ENCODE measurements at places on chromosomes 4 and X.

GRCh38 chr4:140144050-140144449 is 9.9 kb downstream of the MAML3 start:
- no peak for DNase-seq
- no peak overlapping the region for H3K27ac ChIP-seq
- no peaks in the 10 kb centered on the region for H3K36me3 ChIP-seq
- H3K4me1 ChIP-seq: no peaks in the 10 kb centered on the region
- no peaks in the 10 kb centered on the region for H3K27me3 ChIP-seq
- H3K4me3 ChIP-seq: no peak overlapping the region

DNA sequence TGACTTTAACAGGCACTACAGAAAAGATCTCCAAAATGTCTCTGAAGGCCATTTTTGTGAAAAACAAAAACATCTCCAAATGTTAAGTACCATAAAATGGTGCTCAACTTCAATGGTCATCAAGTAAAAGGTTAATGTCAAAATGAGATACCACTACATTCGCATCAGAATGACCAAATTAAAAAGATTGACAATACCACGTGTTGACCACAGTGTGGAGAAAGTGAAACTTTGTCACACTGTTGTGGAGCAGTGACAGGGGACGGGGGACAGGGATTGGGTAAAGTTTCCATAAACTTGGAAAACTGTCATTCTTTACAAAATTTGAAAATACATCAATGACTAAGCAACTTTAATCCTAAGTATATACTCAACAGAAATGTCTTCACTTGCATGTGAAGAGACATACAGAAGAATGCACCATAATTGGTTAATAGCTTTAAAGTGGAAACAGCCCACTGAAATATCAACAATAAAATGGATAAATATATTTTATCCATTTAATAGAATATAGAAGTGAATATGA is 19.1 kb upstream of the CISD2 start:
- H3K27me3 ChIP-seq: no peaks in the 10 kb centered on the region
- H3K27ac ChIP-seq: no peak overlapping the region
- no peaks in the 10 kb centered on the region for H3K4me1 ChIP-seq
- DNase-seq: no peak

DNA sequence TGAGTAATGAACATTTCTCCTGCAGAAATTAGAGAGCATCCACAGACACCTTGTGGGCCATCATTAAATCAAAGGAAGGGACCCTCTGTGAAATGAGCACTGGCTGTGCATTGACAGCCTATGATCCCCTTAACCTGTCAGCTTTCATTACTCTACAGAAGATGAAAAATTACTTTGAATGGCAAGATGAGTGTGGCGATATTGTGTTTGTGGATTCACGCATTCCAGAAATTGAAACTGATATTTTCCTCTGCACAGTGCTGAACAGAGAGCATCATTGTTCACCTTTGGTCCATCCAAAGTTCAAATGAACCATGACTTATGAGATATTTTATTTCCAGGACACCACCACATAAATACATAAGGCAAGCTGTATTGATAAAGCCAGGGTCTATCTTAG is 374.8 kb upstream of the ANXA10 start:
- H3K4me1 ChIP-seq: no peaks in the 10 kb centered on the region
- no peak overlapping the region for H3K27ac ChIP-seq
- H3K36me3 ChIP-seq: no peaks in the 10 kb centered on the region
- H3K27me3 ChIP-seq: no peaks in the 10 kb centered on the region
- no peak for DNase-seq

DNA sequence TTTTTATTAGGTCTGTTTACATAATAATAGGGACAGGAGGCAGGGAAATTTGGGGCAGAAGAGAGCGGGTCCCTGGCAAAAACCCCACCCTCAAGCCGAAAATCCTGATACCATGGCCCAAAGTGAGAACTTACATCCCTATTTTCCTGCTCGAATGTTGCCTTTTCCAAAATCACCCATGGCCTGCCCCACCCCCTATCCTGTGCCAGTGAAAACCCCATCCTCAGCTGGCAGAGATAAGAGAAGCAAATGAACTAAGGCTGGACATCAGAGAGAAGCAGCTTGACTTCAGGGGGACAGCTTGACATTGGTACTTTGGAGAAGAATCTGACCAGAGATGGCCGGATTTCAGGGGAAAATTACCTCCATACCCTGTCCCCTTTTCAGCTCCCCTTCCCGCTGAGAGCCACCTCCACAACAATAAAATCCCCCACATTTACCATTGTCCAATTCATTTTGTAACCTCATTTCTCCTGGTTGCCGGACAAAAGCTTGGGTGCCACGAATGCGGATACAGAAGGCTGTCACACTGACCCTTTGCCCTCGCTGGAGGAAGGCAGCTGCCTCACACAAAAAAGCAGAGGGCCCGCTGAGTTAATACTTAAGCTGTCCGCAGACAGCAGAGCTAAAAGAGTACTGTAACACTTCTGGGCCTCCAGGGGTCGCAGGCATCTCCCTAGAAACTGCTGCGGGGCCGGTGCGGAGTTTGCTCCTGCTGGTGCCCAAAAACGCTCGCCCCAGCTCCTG is 196.2 kb downstream of the SNCA start:
- no peaks in the 10 kb centered on the region for H3K36me3 ChIP-seq
- no peaks in the 10 kb centered on the region for H3K4me1 ChIP-seq
- H3K4me3 ChIP-seq: no peak overlapping the region
- DNase-seq: peak; percentile 6
- no peak overlapping the region for H3K27ac ChIP-seq

GRCh38 chrX:20221902-20222301 is 44.8 kb downstream of the RPS6KA3 start:
- H3K36me3 ChIP-seq: no peaks in the 10 kb centered on the region
- no peak for DNase-seq
- H3K27me3 ChIP-seq: no peaks in the 10 kb centered on the region
- no peak overlapping the region for H3K27ac ChIP-seq

DNA sequence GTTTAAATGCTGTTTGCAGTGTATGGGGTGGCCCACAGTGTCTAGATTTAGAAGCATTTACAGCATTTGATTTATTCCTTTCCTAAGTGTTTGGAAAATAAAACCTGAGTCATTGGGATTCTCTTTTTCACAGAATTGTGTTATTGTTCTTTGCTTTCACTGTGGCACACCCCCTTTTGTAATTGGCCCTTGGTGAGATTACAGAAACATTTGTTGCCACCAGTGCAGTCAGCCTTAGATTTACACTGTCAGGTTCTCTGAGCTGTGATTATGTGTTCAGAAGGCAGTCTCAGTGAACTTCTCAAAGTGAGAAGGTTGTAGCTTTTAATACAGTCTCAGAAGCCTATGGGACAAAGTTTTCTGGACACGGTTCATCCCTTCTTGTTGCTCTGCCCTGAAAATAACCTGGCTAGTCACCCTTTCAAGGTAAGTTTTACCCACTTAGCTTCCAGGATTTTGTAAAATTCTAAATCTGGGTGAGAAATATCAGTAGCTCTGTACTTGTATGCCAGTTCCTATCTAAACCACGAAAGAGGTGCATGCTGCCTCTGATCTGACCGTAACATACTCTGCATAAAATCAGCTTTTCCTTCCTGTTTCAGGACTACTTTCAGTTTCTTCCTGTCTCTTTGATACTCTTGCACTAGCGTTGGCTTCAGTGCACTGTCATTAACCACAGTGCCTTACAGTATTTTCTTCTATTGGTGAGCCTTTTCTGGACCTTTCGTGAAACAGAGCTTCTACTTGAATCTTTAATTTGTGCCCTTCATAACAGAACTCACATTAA is 12.6 kb downstream of the RUFY3 start:
- H3K36me3 ChIP-seq: no peaks in the 10 kb centered on the region
- DNase-seq: no peak
- H3K4me3 ChIP-seq: peak overlapping the region; percentile 39
- peak overlapping the region; percentile 91 for H3K27ac ChIP-seq
- peaks cover 21% of the 10 kb centered on the region for H3K4me1 ChIP-seq

DNA sequence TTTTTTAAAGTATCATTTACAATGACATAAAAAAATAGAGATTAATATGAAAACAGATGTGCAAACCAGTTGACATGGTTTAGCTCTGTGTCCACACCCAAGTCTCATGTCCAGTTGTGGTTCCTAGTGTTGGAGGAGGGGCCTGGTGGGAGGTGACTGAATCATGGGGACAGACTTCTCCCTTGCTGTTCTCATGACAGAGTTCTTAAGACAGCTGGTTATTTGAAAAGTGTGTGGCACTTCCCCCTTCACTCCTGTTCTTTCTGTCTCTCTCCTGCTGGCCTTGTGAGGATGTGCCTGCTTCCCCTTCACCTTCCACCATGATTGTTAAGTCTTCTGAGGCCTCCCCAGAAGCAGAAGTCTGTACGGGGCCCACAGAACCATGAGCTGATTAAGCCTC is 23.8 kb downstream of the CNOT6L start:
- peaks cover 49% of the 10 kb centered on the region for H3K4me1 ChIP-seq
- no peaks in the 10 kb centered on the region for H3K27me3 ChIP-seq
- DNase-seq: no peak
- H3K4me3 ChIP-seq: no peak overlapping the region
- peaks cover 5% of the 10 kb centered on the region for H3K36me3 ChIP-seq

DNA sequence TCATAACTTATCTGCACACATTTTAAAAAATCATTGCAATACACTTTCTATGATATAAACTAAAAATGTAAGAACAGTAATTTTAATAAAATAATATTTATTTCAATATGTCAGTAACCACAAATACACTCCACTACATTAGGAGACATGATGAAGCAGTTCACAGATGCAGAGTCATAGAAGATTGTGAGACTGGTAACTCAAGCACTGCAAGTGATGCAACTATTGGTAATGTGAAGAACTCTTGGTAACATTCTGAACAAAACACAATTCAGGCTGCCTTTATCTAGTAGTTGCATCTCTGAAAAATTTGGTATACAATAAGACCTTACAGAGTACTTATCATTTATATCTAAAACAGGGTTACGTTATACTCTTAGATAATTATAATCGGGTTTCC is 52.6 kb upstream of the LRAT start:
- no peaks in the 10 kb centered on the region for H3K27me3 ChIP-seq
- H3K4me1 ChIP-seq: no peaks in the 10 kb centered on the region

DNA sequence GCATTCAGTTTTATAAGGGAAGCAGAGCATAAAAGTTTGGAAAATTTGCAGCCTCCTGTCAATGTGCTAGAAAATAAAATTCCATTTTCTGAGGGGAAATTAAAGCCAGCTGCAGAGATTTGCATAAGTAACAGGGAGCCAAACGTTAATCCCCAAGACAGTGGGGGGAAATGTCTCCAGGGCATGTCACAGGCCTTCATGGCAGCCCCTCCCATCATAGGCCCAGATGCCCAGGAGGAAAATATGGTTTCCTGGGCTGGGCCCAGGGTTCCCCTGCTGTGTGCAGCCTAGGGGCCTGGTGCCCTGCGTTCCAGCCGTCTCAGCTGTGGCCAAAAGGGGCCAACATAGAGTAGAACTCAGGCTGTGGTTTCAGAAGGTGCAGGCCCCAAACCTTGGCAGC is 9.3 kb downstream of the RNF4 start:
- no peak for DNase-seq
- H3K27ac ChIP-seq: no peak overlapping the region
- peaks cover 66% of the 10 kb centered on the region for H3K4me1 ChIP-seq
- H3K4me3 ChIP-seq: no peak overlapping the region
- no peaks in the 10 kb centered on the region for H3K27me3 ChIP-seq

GRCh38 chr4:169861593-169861992 is 103.8 kb upstream of the HPF1 start:
- no peaks in the 10 kb centered on the region for H3K27me3 ChIP-seq
- no peaks in the 10 kb centered on the region for H3K36me3 ChIP-seq
- no peaks in the 10 kb centered on the region for H3K4me1 ChIP-seq
- H3K4me3 ChIP-seq: no peak overlapping the region
- no peak overlapping the region for H3K27ac ChIP-seq

GRCh38 chr4:151908201-151908600 is 147.4 kb upstream of the GATB start:
- no peak for DNase-seq
- H3K27me3 ChIP-seq: no peaks in the 10 kb centered on the region
- no peaks in the 10 kb centered on the region for H3K36me3 ChIP-seq

GRCh38 chr4:78481180-78481579 is 70.4 kb upstream of the ANXA3 start:
- H3K36me3 ChIP-seq: no peaks in the 10 kb centered on the region
- no peak for DNase-seq
- H3K4me1 ChIP-seq: no peaks in the 10 kb centered on the region
- H3K27me3 ChIP-seq: no peaks in the 10 kb centered on the region

DNA sequence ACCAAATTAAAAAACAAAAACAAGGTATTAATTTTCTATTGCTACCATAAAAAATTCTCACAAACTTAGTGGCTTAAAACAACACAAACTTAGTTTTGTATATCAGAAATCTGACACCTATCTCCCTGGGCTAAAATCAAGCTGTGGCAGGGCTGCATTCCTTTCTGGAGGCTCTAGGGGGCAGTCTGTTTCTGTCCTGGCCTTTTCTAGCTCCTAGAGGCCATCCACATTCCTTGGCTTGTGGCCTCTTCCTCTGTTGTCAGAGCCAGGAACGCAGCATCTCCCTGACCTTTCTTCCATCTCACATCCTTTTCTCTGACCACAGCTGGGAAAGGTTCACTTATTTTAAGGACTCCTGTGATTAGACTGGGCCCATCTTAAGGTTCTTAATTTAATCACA is 38.9 kb upstream of the TLR2 start:
- peaks cover 3% of the 10 kb centered on the region for H3K4me1 ChIP-seq
- no peak for DNase-seq
- H3K4me3 ChIP-seq: no peak overlapping the region
- no peaks in the 10 kb centered on the region for H3K27me3 ChIP-seq
- H3K36me3 ChIP-seq: no peaks in the 10 kb centered on the region
- no peak overlapping the region for H3K27ac ChIP-seq

DNA sequence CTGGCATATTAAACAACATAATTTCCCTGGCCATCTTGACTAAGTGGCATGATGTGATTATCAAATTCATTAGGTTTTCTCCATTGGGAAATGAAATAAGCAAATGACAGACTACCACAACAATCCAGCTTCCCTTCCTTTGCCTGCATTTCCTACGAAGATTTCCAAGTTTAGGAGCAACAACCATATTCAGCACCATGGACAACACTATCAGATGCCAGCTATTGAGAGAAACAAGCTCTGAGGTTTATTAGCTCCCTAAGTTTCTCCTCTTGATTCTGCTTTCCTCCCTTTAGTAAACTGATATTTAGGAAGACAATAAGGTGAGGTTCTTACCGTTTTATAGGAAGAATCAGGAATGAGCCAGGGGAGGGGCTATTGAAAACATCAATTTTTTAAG is 36.2 kb downstream of the DCX start:
- H3K27ac ChIP-seq: no peak overlapping the region
- H3K27me3 ChIP-seq: no peaks in the 10 kb centered on the region
- H3K4me1 ChIP-seq: no peaks in the 10 kb centered on the region

- no peak overlapping the region for H3K4me3 ChIP-seq
- H3K27ac ChIP-seq: no peak overlapping the region
- H3K36me3 ChIP-seq: no peaks in the 10 kb centered on the region
- no peaks in the 10 kb centered on the region for H3K4me1 ChIP-seq
Observed at GRCh38 chrX:44651358-44651757, 108.7 kb upstream of the FUNDC1 start.

DNA sequence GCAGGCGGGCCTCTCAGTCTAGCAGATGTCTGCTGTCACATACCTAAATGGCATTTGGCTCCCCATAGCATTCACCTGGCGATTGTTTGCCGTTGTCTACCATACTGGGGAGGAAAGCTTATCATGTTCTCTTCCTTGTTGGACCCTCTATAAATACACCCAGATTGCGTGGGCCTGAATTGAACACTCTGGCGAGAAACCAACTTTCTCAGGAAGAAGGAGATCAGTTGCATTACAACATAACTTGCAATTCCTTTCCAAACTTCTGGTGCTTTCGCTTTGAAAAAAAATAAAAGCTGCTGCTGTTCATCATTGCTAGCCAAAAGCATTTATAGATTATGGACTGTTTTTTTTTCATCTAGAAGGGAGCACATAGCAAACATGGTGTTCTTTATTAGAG is 230.0 kb upstream of the GPC4 start:
- no peaks in the 10 kb centered on the region for H3K27me3 ChIP-seq
- no peak overlapping the region for H3K27ac ChIP-seq
- H3K4me3 ChIP-seq: no peak overlapping the region
- no peak for DNase-seq
- H3K36me3 ChIP-seq: no peaks in the 10 kb centered on the region
